Esophagus mucosa (tissue), 1 donor: ENCODE measurements at places on chromosomes 6 and 20.

DNA sequence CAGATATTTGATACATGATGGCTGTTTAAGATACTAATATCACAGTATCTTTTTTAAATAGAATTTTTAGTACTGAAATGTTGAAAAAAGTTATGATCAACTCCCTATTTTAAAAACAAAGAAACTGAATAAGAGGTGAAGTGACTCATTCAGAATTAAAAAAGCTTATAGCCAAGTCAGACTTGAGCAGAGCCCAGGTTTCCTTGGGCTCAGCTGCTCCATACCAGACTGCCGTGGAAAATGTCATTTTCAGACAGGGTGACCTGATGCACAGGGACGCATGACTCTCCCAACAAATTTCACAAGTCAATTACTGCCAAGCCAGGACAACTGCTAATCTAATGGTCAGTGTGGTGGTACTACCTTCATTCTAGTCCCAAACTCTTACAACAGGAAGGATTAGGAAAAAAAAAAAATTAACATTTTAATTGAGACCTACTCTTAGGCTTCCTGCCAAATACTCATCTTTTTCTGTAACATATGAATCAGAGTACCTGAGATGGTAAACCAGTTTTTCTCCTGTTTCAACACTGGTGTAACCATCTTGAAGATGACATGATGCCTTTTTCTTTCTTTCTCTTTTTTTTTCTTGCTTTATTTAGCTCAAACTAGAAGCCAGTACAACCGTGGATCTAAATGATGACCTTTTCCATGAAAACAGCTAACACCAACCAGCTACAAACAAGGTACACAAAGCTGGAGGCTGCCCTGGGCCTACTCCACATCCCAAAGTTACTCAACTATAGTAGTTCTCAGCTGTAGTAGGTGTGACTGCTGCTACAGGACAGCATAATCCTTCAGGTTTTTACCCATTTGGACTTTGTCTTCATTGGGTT, 30.5 kb downstream of the SLC22A23 start:
- peak; percentile 45 for ATAC-seq

GRCh38 chr6:13194852-13195251, 133.5 kb downstream of the TBC1D7 start:
- peak; percentile 42 for ATAC-seq

- ATAC-seq, result no peak
Observed at GRCh38 chr6:88165087-88165843, 882 bp downstream of the CNR1 start.

DNA sequence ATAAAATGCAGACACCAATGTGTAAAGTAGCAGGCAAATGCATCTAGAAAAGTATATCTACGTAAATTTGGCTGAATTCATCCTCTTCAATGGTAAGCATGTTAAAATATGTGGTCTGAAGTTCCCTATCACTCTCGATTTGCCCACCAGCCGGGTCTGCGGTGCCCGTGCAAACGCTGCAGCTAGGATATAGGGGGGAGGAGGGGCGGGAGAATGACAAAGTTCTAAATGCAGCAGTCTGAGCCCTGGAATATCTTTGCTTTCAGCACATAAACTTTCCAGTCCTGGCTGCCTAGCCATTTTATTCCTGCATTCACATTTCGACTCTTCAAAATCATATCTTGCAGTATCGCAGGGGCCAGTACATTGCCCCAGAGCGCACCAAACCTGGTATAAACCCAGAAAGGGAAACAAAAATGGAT, 708 bp downstream of the NRN1 start:
- no peak for ATAC-seq

DNA sequence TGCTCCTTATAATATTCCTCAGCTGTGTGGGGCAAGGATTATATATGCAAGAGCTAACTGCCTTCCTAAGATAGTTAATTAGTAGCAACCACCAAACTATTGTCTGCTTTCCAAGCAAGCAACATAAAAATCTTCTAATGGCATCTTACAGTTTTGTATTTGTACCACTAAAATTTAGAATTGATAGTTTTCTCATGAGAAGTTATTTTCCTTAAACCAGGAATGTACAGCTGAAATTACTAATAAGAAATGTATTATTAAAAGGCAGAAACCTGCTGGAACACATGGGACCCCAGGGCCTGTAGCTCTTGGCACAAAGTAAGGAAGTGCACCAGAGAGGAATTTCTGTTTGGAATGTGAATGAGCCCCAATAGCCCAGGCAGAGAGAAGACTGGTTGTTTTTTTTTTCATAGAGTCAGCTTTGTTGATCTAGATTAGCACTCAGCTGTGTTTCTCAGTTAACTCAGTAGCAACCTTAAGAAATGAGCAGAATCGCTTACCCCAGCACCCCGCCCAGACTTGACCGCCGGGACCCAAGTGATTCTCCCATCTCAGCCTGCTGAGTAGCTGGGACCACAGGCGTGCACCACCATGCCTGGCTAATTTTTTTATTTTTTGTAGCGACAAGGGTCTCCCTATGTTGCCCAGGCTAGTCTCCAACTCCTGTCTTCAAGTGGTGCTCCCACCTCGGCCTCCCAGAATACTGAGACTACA, 2.6 kb downstream of the MGME1 start:
- no peak for ATAC-seq

GRCh38 chr6:34457742-34458735, 7.8 kb upstream of the PACSIN1 start:
- peak; percentile 48 for ATAC-seq

GRCh38 chr6:73382462-73383113, 12.0 kb upstream of the DDX43 start:
- peak; percentile 32 for ATAC-seq

DNA sequence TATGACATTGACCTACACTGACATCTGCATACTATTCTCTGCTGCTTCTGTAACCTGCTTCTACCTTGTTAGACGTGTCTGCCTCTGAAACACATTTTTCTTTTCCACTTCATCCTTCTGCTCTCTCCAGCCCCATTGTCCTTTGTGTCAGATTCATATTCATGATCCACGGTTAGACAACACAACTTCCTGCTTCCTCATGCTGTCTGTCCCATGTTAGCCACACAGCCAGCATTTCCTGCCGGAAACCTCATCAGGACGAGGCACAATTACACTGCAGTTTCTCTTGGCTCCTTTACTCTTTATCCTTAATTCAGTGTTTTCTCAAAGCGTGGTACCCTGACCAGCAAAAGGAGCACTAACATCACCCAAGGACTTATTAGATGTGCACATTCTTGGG, 150.2 kb downstream of the TBC1D7 start:
- peak; percentile 31 for ATAC-seq

DNA sequence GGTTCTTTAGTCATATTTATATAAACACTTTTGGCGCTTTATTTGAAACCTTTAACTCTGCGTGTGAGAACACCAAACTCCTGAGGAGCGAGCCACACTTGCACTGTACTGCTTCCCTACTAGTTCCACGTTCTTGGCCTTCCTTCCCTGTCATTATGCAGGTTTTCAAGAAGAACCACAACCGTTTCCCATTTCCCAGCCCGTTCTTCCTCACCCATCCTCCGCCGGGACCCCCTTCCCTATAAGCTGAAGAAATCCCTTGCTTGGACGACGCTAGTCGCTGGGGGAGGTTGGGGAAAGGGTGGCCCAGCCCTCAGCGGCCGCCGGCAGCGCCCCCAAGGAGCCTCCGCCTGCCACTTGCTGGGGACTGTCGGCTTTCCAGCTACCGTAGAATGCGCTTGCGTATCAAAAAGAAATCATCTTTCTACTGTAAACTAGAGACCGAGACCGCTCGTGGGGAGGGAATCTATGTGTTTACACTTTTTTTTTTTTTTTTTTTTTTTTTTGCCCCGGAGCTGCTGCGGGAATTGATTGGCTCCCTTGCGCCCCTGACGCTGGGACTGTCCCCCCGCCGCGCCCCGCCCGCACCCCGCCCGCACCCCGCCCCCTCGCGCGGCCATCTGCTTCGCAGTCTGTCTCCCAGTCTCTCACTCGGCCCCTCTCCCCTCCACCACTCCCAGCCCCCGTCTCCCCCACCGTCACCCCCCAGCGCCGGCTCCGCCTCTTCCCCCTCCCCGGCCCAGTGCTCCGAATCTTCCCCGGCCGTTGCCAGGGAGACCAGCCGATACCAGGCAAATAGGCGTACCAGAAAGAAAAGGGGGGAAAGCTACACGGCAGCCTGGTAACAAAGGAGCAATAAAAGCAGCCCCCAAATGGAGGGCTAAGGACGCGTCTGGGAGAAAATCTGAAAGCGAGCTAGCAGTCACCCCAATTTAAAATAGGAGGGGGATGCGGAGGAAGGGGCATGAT, 2.3 kb upstream of the MARCKS start:
- ATAC-seq, result peak; percentile 15

DNA sequence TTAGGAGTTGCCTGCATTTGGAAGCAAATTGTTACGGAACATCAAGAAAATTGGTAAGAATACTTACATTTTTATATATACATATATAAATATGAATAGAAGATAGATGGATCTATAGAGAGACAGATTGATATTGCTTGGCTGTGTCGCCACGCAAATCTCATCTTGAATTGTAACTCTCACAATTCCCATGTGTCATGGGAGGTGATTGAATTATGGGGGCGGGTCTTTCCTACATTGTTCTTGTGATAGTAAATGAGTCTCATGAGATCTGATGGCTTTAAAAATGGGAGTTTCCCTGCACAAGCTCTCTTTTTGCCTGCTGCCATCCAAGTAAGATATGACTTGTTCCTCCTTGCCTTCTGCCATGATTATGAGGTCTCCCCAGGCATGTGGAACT, 180.8 kb upstream of the HEY2 start:
- ATAC-seq, result no peak

- ATAC-seq, result no peak
Observed at GRCh38 chr6:109183109-109183650, 87.9 kb downstream of the CEP57L1 start.

GRCh38 chr6:156881687-156882629, 104.8 kb downstream of the ARID1B start:
- no peak for ATAC-seq

GRCh38 chr6:126167726-126168125, 172.2 kb upstream of the CENPW start:
- no peak for ATAC-seq

GRCh38 chr20:10992731-10993130, 318.9 kb upstream of the JAG1 start:
- ATAC-seq, result no peak

DNA sequence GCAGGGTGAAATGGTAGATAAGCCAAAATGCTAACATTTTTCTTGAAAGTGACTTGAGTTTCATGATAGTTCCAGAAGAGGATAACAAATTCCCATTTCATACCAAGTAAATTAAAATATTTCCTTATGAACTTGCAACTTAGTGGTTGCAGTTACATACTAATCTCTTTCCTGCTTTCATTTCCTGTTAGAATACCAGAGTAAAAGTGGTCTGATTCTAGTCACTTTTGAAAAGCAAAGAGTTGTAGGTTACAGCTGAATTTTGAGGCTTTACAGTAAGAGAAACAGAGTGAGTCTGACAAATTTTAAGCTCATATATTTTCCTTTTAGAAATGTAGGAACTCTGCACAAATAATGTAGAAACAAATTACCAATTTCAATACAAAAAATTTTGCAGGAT, 117.4 kb downstream of the ZFAND3 start:
- no peak for ATAC-seq

GRCh38 chr6:168865-169455, 123.3 kb upstream of the DUSP22 start:
- no peak for ATAC-seq

- no peak for ATAC-seq
Observed at GRCh38 chr20:60867589-60867988, 384.5 kb upstream of the CDH4 start.

DNA sequence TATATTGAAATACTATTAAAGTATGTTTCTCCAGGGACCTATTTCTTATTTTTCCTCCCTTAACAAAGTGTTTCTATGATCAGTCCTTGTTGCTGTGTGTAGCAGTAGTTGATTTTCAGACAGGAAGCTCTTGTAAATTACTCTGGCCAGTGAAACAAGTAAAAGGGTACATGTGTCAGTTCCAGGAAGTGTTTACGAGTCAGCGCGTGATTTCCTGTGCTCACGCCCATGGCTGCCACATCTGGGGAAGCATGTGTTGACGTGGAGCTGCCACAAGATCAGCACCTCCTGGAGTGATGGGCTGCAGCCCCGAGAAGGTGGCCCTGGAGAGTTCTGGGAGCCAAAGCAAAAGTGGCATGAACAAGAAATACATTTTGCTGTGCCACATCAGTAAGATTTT, 38.6 kb upstream of the GGTLC1 start:
- ATAC-seq, result peak; percentile 25

DNA sequence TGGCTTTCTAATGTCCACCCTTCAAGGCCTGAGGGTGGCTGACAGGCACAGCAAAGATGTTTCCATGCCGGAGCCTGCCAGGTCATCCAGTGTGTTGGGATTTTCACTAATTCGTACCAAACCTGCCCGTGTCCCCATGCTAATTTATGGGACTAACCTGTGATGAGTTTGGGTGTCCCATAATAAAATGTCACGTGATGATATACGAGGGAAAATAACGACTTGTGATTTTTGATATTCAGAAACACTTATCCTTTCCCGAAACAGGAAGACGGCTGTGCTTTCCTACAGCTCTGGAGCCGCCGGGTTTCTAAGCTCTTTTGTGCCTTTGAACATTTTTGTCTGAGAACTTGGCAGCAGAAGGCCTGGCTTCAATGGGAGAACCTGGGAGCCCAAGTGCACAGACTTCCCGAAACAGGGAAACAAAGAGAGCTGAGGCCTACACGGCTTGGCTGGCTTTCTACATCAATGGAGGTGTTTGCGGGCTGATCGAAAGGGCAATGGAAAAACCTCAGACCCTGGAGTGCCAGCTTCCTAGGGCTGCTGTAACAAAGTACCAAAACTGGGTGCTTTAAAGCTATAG, 171.9 kb upstream of the JARID2 start:
- no peak for ATAC-seq

DNA sequence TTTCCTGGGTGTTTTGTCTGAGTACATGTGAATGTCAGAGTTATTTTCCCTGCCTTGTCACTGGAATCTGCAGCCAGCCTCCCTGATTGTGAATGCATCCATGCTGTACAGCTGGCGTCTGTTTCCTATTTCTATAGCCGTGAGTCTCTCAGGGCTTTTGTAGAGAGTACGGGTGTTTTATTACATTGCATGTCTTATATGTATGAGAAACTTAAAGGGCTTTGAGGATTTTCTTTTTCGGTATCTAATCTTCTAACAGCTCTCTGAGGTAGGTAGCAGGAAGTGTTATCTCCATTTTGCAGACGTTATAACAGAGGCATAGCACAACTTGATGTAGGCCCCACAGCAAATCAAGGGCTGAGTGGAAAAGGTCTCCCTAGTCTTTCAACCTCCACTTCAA, 272.9 kb downstream of the PRL start:
- no peak for ATAC-seq
